ENCODE measurements at places on chromosomes 3 and 15.
A peak's percentile ranks its signal among the peaks of the same experiment; 100 is the strongest.

DNA sequence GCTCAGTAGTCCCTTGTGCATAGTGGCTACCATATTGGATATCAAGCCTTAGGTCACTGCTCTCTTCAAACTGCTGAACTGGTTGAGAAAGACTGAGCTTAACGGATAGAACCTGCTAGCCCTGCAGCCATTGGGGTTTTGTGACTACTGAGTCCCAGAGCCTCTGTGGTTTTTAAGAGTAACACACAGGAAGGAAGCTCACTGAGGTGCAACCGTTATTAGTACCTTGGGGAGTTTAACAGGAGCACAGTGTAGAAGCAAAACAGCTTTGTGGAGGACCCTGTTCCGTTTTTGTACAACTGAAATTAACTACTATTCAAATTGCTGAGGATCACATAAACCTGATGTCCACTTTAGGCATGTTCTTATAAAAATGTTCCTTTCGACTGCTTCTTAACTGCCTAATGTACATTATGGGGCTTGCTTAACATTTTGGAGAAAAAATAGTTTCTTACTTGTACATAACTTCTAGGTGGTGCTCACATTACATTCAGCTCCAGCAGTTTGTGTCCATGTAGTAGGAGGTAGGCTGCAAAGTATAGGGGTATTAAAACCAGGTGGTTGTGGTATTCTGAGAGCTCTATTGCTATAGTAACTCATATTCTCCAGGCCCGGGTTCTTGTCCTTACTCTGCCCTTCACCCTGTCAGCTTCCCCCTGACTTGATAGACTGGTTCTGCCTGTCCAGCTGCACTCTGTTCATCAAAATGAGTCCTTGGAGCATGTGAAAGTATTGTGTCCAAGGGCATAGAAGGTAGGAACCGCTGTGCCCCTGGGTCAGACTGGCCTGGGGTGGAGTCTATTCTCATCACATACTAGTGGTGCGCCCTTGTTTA, 17.3 kb downstream of the PXK start:
- DNase-seq, result no peak

- DNase-seq, result no peak
These were observed 76.6 kb downstream of the WWTR1 start for GRCh38 chr3:149581248-149581647.

- no peak for DNase-seq
These were observed 8.3 kb upstream of the ROPN1B start for GRCh38 chr3:125960456-125961288.

GRCh38 chr3:184196536-184196935, 10.5 kb downstream of the ABCF3 start:
- DNase-seq, result peak; percentile 54

- no peak for DNase-seq
These were observed 13.2 kb downstream of the POPDC2 start for GRCh38 chr3:119647171-119647570.

DNA sequence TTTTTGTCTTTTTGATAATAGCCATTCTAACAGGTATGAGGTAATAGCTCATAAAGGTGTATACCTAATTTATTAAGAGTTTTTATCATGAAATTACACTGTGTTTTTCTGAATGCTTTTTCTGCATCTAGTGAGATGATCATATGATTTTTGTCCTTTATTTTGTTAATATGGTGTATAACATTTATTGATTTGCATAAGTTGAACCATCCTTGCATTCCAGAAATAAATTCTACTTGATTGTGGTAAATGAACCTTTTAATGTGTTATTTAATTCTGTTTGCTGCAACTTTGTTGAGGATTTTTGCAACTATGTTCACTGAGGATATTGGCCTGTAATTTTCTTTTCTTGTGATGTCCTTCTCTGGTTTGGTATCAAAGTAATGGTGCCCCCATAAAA, 28.0 kb upstream of the PCSK6 start:
- no peak for DNase-seq

GRCh38 chr3:50419595-50420370, 60.5 kb upstream of the TMEM115 start:
- DNase-seq, result no peak

GRCh38 chr15:33735637-33736247, 232.6 kb upstream of the CHRM5 start:
- DNase-seq, result no peak

DNA sequence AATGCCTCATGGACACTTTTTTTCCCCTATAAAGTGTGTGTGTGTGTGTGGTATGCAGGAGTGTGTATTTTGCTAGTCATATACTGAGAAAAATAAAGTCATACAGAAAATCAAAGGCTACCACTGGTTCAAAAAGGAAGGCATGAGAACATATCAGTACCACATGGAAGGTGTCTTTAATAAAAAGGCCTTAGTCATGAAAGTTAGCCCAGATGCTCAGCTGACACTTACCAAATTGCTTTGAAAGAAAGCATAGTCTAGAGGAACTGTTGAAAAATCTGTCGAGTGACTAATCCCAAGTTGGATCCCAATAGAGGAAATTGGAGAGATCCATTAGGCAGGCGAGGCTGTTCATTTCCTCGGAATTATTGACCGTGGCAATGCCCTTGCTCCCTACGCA, 432.9 kb upstream of the CFAP20DC start:
- no peak for DNase-seq

DNA sequence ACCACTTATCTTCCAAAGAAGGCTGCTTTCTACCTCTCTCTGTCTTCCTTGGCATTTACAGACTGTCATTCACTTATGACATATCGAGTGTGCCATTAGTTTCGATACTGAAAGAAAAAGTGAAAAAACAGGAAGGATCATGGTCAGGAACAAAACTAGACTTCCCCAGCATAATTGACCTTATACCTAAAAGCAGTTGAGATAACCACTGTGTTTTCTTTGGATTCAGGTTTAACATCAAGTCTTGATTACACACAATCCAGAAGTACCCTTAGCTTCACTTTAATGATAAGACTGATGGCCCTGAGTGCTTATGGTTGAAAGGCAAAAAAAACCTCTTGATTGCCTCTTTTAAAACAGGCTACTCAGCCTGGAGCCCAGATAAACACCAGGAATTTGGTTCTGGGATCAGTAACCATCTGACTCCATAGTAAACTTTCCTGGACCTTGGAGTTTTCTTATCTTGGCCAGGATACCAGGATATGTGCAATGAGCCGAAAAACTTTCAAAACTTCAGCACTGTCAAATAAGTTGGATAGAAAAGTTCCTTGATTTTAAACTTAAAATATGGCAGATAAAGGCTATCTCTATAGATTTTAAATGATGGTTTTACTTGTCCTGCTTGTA, 5.0 kb upstream of the UACA start:
- DNase-seq, result no peak

DNA sequence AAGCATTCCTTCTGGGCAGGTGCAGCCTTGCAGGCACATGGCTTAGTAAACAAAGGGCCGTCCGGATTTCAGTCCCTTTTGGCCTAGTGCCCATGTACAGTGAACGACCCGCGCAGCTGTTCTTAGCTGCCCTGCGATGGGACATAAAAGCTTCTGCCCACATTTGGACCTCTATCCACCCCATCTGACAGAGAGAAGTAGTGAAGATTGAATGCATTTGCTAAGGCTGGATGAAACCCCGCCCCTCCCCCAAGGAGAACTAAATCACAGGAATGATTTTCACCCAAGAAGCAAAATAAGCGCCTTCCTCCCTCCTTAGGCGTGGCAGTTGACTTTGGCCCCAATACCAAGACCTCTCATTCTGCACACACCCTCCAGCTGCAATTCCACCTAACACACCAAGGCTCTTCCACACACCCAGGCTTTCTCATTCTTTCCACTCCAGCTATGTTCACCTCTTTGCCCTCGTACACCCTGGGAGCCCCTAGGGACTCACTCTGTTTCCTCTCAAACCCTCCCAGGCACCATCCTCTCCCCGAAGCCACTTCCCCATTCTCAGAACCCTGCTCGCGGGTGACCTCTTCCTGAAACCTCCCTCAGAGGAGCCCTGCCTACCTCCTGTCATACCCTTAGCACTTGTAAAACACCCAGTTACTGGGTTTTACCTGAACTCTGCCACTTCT, 14.1 kb upstream of the HRH1 start:
- DNase-seq, result no peak

DNA sequence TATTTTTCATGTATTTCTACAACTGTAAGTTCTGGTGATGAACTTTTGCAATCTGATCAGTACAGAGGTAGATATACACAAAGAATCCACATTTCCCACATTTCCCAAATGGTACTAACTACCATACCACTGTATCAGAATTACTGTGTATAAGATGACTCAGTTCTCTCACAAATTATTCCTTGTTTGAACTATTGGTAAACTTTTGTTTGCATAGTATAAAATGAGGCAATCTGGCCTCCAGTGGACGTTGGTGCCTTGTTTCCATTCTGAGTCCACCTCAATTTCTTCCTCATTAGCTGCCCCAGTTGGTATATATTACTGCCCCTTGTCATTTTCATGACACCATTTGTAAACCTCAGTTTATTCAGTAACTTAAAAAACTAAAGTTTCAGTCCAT, 38.5 kb downstream of the SPTSSB start:
- DNase-seq, result no peak

DNA sequence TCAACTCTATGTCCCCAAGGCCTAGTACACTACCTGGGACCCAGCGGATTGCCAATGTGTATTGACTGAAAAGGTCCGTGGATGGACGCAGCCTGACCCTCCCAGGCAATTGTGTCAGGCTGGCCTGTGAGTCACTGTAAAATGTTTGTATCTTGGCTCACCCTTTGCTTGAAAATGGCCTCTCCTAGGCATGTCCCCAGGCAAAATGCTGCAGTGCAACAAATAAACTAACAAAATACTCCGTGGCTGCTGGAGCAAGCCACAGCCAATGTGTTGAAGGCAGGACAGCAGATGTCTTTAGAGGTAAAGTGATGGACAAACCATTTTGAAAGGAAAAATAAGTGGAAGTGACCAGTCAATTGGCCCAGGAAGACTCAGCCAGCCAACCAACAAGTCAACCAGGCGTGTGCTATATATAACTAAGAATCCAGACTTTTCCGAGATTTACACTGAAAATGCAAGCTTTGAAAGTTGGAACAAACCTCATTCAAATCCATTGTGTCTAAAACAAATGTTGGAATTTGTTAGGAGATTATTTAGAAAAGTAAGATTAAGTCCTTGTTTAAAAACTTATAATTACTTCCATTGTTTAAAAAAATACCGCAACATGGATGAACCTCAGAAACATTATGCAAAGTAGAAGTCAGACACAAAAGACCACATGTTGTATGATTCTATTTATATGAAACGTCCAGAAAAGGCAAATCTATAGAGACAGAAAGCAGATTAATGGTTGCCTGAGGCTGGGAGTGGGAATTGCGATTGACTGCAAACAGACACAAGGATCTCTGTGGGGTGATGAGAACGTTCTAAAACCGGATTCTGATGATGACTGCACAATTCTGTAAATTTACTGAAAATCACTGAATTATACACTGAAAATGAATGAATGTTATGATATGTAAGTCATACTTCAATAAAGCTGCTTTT, 191.2 kb downstream of the TLE3 start:
- no peak for DNase-seq

All from NCI-H510A (cell line).